ENCODE measurements at places on chromosomes 3 and 15.

GRCh38 chr15:66760968-66761725 lies 59.1 kb downstream of the SMAD6 start:
- no peak for DNase-seq

DNA sequence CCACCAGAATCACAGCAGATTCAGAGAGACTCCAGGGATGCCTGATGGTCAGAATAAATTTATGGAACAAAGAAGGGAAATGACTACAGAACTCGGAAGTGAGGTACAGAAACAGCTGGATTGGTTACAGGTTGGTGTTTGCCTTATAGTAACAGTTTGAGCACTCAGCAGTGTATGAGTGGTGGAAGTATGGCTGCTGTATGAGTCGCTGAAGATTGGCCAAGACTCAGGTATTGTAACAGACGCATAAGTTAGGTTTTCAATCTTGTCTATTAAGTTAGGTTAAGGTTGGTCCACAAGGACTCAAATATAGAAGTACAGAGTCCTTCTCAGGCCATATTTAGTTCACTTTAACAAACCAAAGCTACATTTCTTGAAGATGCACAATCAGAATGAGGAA lies 33.1 kb downstream of the ATP13A5 start:
- no peak for DNase-seq

- DNase-seq, result no peak
These were observed 3.6 kb downstream of the CTNNB1 start for GRCh38 chr3:41202834-41203345.

DNA sequence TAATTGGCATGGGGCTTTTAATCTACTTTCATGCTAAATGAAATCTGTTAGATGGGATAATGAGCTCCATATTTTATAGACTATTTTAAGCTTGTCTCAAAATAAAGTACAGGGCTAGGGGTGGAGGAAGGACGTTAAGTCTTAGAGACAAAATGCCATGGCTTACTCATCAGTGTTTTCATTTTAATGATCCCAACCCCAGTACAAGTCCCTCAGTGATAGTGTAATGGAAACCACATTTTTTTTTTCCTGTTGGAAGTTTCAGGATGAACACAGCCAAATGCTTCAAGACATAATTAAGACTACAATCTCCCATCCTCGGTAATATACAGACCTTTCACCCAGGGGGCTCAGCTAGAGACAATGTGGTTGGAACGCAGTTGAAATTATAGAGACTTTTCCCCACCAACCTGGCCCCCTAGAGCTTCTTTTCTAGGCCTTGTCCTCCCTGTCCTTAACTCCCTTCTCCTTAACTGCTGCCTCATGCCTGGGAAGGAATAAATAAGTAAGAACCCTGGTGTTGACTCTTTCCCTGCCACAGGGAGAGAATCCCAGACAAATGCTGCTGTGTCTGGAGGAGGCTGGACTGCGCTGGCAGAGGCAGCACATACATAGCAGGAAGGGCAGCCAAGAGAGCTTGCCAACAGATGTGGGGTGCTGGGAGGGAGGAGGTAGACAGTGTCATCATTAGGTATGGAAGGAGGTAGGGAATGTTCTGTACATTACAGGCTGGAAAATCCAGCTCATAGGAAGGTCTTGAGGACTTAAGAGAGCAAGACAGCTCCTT lies 115.4 kb upstream of the ROPN1 start:
- no peak for DNase-seq

DNA sequence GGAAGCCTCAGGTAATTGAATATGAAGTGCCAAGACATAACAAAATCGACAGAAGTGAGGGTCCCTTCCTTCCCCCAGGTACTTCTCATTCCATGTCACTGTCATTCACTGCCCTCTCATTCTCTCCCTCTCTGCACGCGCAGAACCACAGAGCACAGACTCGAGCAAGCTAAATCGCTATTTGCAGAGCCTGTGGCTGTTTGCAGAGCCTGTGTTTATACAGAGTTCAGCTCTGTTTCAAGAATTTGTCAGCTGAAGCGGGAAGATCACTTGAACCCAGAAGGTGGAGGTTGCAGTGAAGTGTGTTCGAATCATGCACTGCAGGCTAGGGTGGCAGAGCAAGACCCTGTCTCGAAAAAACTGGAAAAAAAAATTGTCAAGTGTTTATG lies 2.5 kb downstream of the VILL start:
- DNase-seq, result no peak

DNA sequence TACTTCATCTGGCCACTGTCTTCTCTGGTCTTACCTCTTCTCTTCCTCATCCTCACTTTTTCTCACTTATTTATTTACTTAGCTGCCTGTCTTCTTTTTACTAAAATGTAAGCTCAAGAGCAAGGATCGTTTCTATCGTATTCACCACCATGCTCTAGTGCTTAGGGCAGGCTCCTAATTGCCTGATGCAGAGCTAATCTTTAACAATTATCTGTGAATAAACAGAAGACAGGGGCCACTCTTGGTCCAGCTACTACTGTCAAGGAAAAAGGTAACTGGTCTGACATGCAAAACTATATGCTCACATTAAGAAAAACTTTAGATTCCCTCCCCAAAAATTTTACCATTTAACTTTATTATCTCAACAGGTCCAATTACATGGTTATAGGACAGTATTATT lies 17.5 kb downstream of the PIK3R4 start:
- no peak for DNase-seq

- DNase-seq, result no peak
These were observed 215.3 kb upstream of the CGNL1 start for GRCh38 chr15:57160823-57161560.

DNA sequence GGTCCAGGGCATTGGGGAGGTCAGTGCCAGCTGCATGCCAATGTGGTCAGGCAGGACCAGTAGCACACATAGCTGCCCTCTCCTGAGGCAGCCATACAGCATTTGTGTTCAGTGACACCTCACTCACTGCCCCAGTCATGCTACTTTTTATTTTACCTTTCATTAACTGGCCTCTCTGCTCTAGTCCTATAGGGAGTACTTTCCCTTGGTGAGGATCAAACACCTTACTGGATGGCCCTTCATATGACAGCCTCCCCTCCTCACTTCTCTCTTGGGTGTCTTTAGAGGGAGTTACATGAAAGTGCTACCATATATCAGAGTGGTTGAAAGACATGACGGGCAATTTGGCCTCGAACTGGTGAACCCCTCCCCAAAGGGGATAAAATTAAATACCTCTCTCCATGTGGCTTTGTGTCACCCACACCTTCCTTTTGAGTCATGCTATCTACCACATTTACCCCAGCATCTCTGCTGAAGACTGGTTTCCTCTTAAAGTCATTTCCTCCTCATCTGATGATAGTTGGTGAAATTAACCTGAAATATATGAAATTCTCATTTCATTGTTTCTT lies 17.6 kb downstream of the RLBP1 start:
- DNase-seq, result no peak

- no peak for DNase-seq
These were observed 104.5 kb downstream of the RFTN1 start for GRCh38 chr3:16409032-16409431.

DNA sequence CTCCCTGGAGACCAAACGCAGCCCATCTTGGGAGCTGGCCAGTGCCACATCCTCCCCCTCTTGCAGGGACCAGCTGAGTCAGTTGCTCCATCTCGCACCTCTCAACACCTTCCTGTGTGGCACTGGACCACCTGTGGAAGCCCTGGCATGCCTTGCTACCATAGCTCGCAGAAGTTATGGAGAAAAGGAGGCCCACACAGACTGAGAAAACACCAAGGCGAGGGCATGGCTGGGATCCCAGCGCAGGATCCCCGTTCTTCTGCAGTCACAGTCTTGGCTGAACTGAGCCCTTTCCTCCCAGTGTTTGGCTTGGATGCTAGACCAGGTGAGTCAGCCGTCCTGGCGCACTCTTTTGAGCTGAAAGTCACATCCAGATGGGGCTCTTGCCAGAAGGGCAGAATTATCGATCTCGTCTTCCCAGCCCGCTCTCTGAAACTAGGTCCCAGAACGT lies 46.9 kb downstream of the CHRD start:
- DNase-seq, result no peak

- no peak for DNase-seq
These were observed 29.6 kb downstream of the PSMD6 start for GRCh38 chr3:63993653-63994079.

- DNase-seq, result no peak
These were observed 14.7 kb upstream of the AMOTL2 start for GRCh38 chr3:134388788-134389485.

GRCh38 chr3:48039487-48040190 lies 23.4 kb upstream of the MAP4 start:
- no peak for DNase-seq

- no peak for DNase-seq
These were observed 149.9 kb downstream of the IGSF11 start for GRCh38 chr3:118884748-118885206.

DNA sequence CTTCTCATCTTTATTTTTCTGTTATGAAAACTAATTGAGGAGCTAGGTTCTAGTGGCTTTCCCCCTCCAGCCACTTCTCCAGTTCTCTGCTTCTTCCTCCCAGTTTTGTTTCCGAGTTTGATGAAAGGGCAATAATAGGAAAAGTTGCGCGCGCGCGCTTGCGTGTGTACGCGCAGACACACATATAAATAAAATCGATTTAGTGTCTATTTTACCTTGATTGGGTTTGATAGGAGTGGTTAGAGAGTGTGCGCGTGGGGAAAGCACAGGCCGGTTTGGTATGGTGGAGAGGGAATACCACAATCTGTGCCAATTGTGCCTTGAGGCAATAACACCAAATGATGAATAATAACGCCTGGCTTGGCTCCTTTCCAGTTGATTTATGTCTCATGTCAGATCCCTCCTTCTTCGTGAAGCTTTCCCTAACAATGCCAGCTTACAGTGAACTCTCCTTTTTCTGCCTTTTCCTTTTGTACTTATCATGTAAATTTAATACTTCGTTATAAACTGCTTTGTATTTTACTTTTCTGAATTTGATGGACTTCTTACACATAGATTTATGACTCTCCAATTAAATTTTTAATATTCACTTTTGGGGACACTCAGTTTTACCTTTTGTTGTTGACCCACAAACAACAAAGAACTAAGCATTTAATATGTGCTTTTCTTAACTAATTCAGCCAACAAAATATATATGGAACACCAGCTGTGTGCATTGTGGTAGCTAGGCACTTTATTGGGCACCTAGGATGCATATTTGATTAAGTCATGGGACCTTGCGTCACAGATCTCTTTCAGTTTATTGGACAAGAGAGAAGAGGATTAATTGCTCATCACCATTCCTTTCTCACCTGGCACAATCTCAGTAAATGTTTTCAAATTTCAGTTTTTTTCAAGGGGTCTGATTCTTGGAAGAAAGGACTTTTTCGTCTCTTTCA lies 1.7 kb downstream of the TIPARP start:
- peak; percentile 39 for DNase-seq

Measured in NCI-H1436 treated with DMSO at 0.1 percent for 48 hours (cell line).